SJCRH30 (cell line): ENCODE measurements at places on chromosomes 13 and 19. TPM values are rescaled to one million over a fixed set of nuclear protein-coding genes. Genes with fewer than 3 reads are reported as not detected.

CCDC169 gene
- total RNA-seq, result 5.6 and 8.5 TPM in 2 replicates

MUC16 gene
- total RNA-seq, result not detected in 2 replicates

RNF225 gene
- total RNA-seq, result 0.20 and 0.38 TPM in 2 replicates

LDLR gene
- total RNA-seq, result 51.6 and 57.0 TPM in 2 replicates

SLC17A7 gene
- 0.18 TPM in 1 of 2 replicates, not detected in the other for total RNA-seq

IL27RA gene
- total RNA-seq, result 1.5 TPM in 2 replicates

CRLF1 gene
- total RNA-seq, result 20.6 and 22.1 TPM in 2 replicates

KIR2DL4 gene
- not detected in 2 replicates for total RNA-seq

CGB2 gene
- not detected in 2 replicates for total RNA-seq

RNF113B gene
- total RNA-seq, result not detected in 2 replicates

CCDC159 gene
- total RNA-seq, result not detected in 2 replicates

GRIK5 gene
- total RNA-seq, result 10.3 and 10.5 TPM in 2 replicates

ZNF888 gene
- total RNA-seq, result 6.8 TPM in 2 replicates

SIGLECL1 gene
- total RNA-seq, result not detected in 2 replicates

INSL3 gene
- total RNA-seq, result not detected in 2 replicates

KIR2DL1 gene
- not detected in 2 replicates for total RNA-seq

NLRP11 gene
- total RNA-seq, result 4.6 and 4.9 TPM in 2 replicates

TNNT1 gene
- 599 and 612 TPM in 2 replicates for total RNA-seq

SCAMP4 gene
- total RNA-seq, result 29.1 and 29.2 TPM in 2 replicates

CD70 gene
- not detected in 2 replicates for total RNA-seq

THSD8 gene
- total RNA-seq, result not detected in 2 replicates

SMARCA4 gene
- 120 and 121 TPM in 2 replicates for total RNA-seq

KLK3 gene
- total RNA-seq, result not detected in 2 replicates

CCL25 gene
- not detected in 2 replicates for total RNA-seq

IZUMO4 gene
- 0.38 TPM in 1 of 2 replicates, not detected in the other for total RNA-seq

ERICH4 gene
- not detected in 2 replicates for total RNA-seq

ZNF737 gene
- 17.6 and 18.6 TPM in 2 replicates for total RNA-seq

SLC5A5 gene
- not detected in 2 replicates for total RNA-seq

DIRAS1 gene
- not detected in 2 replicates for total RNA-seq

RASGRP4 gene
- total RNA-seq, result 0.73 and 0.94 TPM in 2 replicates

GNG7 gene
- total RNA-seq, result not detected in 2 replicates

PNKP gene
- 24.2 and 40.6 TPM in 2 replicates for total RNA-seq

SRRM5 gene
- total RNA-seq, result 0.10 and 0.12 TPM in 2 replicates

NLRP12 gene
- total RNA-seq, result not detected in 2 replicates

TBXA2R gene
- total RNA-seq, result 0.06 and 0.13 TPM in 2 replicates

ZNF414 gene
- 3.1 and 4.7 TPM in 2 replicates for total RNA-seq

ATP4A gene
- total RNA-seq, result 0.14 TPM in 1 of 2 replicates, not detected in the other

CAMSAP3 gene
- 0.04 and 0.10 TPM in 2 replicates for total RNA-seq

ZNF524 gene
- 2.7 and 3.2 TPM in 2 replicates for total RNA-seq

NPHS1 gene
- total RNA-seq, result not detected in 2 replicates

CEACAM8 gene
- total RNA-seq, result not detected in 2 replicates

TOMM40 gene
- total RNA-seq, result 104 and 110 TPM in 2 replicates

NLRP5 gene
- total RNA-seq, result not detected in 2 replicates

DYRK1B gene
- total RNA-seq, result 14.4 and 15.2 TPM in 2 replicates

PSMC4 gene
- 137 and 155 TPM in 2 replicates for total RNA-seq

SULT2B1 gene
- total RNA-seq, result 0.26 TPM in 1 of 2 replicates, not detected in the other

TICAM1 gene
- 1.4 TPM in 2 replicates for total RNA-seq

ELSPBP1 gene
- total RNA-seq, result not detected in 2 replicates

PEX11G gene
- not detected in 2 replicates for total RNA-seq

PTGER1 gene
- 1.2 and 1.7 TPM in 2 replicates for total RNA-seq

CEACAM3 gene
- not detected in 2 replicates for total RNA-seq

CDC42EP5 gene
- 0.20 and 1.2 TPM in 2 replicates for total RNA-seq

BST2 gene
- 19.9 and 20.6 TPM in 2 replicates for total RNA-seq
